ENCODE measurements at places on chromosomes 2 and 18.

DNA sequence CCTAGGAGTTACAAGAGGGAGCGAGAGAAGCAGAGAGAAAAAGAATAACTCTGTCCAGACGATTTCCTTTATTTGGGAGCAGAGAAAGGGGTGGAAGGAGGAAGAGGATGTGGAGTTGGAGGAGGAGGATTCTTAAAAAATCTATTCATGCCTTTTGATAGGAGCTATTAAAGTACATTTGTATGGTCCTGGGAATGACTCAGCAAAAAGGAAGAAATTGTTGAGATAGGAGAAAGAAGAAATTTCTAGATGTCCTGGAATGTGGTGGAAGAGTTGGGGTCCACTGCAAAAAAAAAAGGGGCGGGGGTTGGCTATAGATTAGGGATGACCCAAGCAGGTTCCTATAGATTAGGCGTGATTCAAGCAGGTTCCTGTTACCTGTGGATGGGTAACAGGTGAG lies 32.4 kb upstream of the RPRM start:
- no peak for DNase-seq

GRCh38 chr2:138626148-138626547 lies 124.6 kb downstream of the SPOPL start:
- DNase-seq: no peak

- DNase-seq: no peak
Measured at GRCh38 chr18:61992923-61993322, 100.1 kb upstream of the RNF152 start.

DNA sequence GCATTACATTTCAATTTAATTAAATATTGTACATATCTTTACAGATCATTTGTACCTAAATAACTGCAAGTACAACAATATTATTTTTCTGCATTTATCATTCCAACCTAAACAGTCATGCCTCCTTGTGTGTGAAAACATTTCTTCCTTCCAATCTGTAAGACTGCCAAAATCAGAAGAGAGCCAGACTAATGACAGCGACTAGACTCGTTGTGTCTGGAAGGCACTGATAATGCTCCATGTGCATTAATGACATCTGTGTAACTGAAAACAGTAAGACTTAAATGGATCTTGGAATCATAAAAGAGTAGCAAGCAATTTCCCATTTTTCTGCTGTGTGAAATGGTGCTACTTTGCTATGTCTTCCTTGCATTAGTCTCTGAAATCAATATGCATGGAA lies 278.0 kb upstream of the DSEL start:
- DNase-seq: no peak

GRCh38 chr2:8617048-8617447 lies 64.8 kb upstream of the ID2 start:
- DNase-seq: no peak

GRCh38 chr2:69177785-69178636 lies 165.0 kb downstream of the ANTXR1 start:
- DNase-seq: peak; percentile 92

DNA sequence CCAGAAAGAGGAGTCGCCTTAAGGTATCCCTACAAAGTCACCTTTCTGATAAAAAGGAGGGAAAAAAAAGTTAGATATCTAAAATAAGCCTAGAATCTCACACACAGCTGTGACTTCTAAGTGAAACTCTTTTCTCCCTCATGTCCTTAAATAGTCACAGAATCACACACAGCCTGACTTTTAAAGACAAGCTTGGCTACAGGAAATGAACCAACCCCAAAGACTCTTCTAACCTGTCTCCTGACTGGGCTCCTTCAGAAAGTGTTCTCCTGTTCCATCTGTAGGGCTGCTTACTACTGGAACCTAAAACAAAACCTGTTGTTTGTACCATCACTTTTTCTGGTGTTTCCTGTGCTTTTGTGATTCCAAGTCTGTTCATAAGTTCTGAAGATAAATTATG lies 62.7 kb upstream of the NRP2 start:
- DNase-seq: no peak

DNA sequence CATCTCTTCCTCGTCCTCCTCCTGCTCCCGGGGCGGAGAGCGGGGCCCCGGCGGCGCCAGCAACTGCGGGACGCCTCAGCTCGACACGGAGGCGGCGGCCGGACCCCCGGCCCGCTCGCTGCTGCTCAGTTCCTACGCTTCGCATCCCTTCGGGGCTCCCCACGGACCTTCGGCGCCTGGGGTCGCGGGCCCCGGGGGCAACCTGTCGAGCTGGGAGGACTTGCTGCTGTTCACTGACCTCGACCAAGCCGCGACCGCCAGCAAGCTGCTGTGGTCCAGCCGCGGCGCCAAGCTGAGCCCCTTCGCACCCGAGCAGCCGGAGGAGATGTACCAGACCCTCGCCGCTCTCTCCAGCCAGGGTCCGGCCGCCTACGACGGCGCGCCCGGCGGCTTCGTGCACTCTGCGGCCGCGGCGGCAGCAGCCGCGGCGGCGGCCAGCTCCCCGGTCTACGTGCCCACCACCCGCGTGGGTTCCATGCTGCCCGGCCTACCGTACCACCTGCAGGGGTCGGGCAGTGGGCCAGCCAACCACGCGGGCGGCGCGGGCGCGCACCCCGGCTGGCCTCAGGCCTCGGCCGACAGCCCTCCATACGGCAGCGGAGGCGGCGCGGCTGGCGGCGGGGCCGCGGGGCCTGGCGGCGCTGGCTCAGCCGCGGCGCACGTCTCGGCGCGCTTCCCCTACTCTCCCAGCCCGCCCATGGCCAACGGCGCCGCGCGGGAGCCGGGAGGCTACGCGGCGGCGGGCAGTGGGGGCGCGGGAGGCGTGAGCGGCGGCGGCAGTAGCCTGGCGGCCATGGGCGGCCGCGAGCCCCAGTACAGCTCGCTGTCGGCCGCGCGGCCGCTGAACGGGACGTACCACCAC lies 2.1 kb downstream of the GATA6 start:
- DNase-seq: no peak

DNA sequence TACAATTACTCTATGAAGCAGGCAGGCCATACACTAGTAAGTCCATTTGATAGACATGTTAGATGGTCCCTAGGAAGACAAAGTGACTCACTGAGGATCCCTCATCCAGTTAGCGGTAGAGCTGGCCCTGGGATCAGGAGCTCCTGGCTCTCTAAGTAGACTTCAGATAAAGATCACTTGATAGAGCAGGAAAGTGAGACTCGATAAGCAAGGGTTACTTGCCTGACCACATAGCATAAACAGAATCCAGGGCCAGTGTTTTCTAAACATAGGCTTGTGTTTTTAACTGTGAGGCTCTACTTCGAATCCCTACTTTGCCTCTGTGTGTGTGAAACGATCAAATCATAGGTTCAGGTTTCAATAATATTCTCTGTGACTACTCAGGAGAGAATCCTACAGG lies 355.2 kb upstream of the TRIB2 start:
- DNase-seq: no peak

DNA sequence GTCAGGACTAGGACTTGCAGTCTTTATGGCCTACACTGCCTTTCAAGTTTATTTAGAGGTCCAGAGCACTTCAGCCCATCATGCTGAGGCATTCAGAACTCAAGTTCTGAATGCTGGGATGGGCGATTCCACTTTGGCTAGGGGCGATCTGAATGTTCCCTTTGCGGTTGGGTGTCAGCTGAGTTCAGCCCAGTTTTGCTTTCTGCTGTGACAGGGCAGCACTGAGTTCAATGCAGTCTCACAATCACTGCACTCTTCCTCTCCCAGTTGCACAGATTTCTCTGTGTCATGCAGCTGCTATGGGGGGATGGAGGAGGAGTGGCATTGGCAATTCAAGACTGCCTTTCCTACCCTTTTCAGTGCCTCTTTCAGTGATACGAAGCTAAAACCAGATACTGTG lies 1232.0 kb upstream of the FAM98A start:
- no peak for DNase-seq

DNA sequence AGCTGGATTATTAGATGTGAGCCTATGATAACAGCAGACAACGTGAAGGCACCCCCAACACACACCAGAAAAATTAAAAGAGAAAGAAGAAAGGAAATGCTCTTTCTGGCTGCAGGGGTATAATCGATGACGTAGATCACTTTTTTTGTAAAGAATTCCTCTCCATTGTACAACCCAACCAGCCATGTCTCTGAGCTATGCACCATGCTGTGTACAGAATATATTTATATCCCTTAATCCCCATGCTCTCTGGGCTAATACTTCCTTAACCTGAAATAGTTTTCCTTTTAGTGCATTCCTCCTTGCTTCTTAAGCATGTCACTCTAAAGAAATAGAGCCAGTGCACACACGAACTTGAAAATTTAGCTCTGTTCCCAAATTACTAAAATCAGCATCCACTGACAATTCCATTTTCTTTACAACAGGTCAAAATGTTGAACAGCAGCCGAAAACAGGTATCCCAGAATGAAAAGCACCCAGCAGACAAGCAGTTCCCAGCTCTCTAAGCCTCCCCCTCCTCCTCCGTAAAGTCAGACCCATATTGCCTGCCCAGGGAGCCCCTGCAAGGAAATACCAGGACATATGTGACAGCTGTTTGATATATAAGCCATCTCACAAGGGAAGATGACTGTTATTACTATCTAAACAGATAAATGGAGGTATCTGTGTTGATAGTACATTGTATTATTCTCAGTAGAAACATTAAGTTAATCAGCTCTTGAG lies 247.4 kb upstream of the RAB6C start:
- no peak for DNase-seq

DNA sequence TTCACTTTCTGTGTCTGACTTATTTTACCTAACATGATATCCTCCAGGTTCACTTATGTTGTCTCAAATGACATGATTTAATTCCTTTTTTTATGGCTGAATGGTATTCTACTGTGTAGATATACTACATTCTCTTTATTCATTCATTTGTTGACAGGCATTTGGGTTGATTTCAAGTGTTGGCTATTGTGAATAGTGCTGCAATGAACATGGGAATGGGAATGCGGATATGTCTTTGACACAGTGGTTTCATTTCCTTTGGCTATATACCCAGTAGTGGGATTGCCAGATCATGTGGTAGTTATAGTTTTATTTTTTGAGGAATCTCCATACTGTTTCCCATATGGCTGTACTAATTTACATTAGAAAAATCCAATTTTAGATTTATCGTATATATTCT lies 195.4 kb upstream of the KLHL14 start:
- DNase-seq: no peak

- DNase-seq: no peak
Measured at GRCh38 chr2:177000715-177001072, 211.9 kb upstream of the HNRNPA3 start.

DNA sequence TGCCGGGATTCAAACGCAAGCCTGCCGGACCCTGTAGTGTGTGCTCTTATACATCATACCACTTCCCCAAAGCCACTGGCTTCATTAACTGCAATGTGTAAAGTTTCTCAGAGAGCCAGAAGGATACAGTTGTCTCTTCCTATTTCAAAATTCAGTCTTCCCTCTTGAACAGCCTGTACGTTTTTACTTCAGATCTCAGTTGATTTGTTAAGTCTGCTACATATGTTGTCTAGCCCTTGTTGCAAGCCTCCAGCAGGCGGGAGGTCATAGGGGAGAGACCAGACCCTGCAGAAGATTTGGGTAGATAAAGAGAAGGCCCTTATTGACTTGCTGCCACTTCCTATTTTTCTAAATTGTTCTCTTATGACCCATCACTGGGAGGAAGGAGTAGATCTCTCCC lies 56.2 kb downstream of the ARHGEF33 start:
- DNase-seq: no peak

DNA sequence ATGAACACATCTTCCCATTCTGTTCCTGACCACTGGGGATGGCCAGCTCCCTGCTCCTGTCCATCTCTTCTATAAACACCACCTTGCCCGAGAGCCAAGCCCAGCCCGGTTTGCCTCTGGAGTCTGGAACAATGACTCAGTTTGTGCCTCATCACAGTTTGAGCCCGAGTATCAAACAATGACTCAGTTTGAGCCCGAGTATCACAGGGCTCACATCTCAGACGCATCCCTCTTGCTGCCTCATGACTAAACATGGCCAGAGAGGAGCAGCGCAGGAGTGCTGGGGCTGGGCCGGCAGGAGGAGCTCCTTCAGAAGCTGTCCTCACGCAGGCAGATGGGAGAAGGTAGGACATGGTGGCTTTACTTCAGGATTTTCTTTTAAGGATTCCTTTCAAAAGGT lies 68.7 kb downstream of the PXDN start:
- no peak for DNase-seq

DNA sequence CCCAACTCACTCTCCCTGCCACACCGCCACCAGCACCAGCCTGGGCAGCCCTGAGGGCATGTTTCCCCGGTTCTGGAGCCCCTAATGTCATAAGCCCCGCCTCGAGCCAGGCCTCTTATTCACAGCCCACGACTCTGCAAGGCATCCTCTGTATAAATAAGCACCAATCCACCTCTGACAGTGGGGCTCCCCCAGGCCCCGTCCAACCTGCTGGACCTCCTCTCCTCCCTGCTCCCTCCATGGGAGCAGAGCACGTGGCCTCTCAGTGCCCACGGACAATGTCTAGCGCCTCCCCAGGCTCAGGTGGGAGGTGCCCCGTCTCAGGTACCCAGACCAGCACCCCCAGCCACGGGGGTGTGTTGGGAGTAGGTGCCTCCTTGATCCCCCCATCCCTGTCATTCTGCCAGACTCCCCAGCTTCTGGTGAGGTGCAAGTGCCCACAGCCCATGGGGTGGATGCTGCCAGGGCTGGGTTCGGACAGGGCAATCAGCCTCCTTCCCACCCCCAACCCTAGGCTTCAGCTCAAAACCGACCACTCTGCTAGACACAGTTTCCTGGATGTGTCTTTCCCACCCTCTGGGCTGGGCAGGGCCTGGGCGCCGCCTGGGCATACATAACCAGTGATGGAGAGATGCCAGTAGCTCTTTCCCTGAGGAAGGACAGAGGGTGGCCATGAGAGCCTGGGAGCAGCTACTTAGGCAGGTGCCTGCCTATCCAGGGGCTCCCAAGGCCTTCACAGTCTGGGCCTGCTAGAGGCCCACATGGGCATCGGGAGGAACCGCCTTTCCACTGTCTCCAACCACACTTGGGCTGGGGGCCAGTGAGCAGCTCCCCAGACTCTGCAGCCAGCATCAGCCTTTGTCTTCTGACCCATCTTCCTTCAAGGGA lies 1.6 kb upstream of the ADRA2B start:
- DNase-seq: no peak

DNA sequence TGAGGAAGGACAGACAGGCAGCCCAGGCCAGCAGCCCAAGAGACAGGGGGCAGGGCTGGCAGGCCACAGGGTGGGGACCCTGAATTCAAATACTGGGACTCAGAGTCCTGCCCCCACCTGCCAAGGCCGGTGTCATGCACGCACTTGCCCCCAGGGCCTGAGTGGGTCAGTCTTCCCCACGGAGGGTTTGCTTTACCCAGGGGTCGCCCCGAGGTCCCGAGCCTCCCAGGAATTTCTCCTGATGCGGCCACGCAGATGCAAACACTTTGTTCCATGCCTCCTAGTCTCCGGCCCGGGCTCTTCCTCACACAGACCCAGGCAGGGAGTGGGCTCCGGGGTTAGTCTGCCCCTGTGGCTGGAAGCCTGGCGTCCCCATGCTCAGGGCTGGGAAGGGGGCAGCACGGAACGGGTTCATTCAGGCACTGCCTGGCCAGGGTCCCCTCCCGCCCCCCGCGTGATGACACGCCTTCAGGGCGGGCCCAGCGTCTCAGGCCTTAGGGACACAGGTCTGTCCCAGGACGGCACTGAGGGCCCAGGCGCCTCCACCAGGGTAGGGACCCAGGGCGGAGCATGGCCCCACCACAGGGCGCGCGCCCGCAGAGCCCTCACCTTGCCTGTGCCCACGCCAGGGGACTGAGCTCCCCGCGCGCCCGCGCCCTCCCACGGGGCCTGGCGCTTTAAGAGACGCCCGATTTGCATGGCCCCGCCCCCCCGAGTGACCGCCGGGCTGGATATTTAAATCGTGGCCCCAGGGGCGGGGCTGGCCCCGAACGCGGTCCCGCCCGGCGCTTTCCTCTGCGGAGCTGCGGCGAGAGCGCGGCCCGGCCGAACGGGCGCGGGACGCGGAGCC lies at the start of gene SNED1:
SNED1 (plus strand) TSS at position 763 of the 850 bp plus-strand sequence. CDS start 220 bp downstream, outside the sequence.
- peak; percentile 85 for DNase-seq

- no peak for DNase-seq
Measured at GRCh38 chr2:14756122-14756541, 123.6 kb downstream of the LRATD1 start.

All from HEK293T (cell line).